ENCODE measurements at places on chromosomes 16 and 17.

- DNase-seq = no peak
These were observed 88.6 kb downstream of the ABR start for GRCh38 chr17:1091190-1091534.

DNA sequence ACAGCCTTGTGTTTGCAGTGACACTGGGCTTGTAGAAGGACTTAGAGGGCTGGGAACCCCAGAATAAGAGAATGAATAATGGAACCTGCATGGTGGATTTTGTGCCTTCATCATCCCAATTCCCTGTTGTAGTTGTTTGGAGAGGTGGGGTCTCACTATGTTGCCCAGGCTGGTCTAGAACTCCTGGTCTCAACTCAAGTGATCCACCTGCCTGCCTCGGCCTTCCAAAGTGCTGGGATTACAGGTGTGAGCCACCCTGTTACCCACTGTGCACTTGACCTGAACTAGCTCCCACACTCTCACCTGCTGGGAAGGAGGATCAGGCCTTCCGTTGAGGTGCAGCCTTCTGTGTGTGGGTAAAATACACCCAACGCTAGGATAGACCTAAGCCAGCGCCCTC lies 55.4 kb downstream of the RAP1GAP2 start:
- DNase-seq = no peak

GRCh38 chr17:72403713-72404209 lies 282.9 kb downstream of the SOX9 start:
- DNase-seq = no peak

DNA sequence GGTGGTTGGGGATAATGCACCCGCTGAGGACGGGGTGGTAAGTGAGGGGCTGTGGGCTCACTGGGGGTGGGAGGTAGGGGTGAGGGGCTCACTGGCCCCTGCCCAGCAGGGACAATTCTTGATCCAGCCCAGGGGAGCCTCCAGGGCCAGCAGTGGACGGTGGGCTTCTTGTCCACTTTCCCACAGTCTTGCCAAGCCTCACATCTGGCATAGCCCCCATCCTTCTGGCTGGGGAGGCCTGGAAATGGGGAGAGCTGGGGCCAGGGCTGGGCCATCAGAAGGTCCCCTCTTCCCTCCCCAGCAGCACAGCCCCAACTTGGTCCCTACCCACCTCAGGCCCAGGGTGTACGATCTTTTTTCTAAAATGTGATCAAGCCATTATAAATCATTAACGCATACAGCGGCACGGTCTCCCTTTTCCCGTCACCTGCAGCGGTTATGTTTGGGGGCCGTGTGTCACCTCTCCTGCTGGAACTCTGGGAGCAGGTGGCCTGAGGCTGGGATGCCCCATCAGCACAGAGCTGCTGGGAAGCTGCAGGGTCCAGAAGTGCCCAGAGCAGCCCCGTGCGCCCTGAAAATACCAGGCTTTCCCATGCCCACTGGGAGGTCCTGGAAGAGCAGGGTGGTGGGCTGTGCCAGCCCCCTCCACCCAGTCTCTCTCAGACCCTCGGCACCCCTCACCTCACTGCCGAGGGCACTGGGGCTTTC lies 7.2 kb upstream of the SETD6 start:
- no peak for DNase-seq

GRCh38 chr16:79756571-79756970 lies 156.0 kb upstream of the MAF start:
- no peak for DNase-seq

DNA sequence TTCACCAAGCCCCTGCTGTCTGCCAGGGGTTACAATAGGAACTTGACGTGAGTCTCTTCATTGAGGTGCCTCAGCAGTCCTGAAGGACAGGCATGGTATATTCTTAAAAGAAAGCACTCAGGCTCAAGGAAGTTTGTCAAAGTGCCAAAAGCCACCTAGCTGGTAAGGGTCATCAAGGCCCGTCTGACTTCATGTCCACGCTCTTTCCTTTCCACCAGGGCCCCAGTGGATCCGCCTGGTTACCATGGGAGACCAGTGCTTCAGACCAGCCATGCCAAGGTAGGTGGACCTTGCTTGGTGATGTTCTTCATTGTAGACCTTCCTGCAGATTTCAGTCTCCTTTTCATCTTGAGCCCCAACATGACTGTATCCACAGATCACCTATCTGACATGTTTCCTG lies 27.6 kb upstream of the CCL1 start:
- DNase-seq = no peak

DNA sequence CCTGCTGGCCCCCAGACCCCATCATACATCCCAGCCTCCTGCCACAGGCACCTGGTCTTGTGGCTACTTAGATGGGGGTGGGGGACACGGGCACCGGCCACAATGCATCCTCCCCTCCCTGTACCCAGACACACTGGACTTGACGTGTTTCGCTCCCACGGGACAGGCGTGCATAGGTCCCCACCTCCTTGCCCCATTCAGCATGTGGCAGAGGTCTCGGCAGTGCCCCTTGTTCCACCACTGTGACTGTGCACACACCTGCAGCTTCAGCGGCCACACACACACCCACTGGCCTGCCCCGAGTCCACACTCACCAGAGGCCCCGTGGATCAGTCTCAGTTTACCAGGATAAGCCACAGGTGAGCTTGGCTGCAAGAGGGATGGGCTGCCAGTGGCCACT lies 109.6 kb downstream of the ENGASE start:
- no peak for DNase-seq

DNA sequence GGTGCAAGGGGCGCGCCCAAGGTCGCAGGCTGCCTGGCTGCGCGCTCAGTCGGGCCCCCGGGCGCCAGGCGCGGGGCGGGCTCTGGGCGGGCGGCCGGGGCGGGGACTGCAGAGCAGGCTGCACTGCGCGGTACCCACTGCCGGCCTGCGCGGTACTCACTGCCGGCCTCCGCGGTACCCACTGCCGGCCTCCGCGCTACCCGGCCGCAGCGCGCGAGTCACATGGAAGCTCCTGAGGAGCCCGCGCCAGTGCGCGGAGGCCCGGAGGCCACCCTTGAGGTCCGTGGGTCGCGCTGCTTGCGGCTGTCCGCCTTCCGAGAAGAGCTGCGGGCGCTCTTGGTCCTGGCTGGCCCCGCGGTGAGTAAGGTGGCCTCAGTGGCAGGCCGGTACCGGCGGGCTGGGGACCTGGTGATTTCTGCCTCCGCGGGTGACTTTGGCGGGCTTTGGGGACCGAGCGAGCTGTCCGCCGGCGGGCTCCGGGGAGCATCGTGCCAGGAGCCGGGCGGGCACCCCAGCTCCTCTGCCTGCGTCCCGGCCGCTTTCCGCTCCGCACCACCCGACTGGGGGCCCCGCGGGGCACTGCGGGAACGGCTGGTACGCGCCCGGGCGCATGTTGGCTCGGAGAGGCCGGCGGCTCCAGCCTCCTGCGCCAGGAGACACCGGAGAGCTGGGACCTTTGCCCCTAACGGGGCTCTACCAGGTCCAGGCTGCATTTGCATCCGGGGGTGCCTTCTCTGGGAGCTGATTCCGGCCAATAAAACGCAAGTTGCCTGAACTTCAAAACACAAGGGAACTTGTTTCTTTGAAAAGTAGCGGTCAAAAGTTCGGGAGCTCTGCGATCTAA lies at the start of gene SLC47A1:
Gene SLC47A1, plus strand, starts transcription at position 137 of the 844 bp plus-strand sequence. Its CDS starts 86 bp downstream, at position 223.
- no peak for DNase-seq

GRCh38 chr17:19646788-19647696 lies 1.5 kb upstream of the ALDH3A2 start:
- DNase-seq = no peak

GRCh38 chr17:62064791-62065563 lies at the start of gene MED13:
Gene MED13, minus strand, starts transcription at chr17:62065278. Its CDS starts 73 bp downstream, at chr17:62065205.
- peak; percentile 39 for DNase-seq

DNA sequence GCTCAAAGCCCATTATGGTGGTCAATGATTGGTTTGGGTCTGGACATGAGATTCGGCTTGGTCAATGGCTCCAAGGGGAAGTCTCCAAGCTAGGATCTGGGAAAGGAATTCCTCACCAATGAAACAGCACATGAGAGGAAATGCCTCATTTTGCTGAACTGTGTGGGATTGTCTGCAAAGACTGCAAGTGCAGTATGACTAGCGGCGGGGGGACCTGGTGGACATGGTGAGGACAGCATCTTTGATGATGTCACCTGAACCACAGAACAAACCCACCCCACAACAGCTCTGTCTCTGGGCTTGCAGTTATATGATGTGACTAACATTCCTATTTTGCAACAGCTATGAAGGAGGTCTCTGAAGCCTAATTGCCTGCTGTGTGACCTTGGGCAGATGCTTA lies 50.6 kb upstream of the NKD1 start:
- DNase-seq = no peak

GRCh38 chr17:792277-792676 lies 10.1 kb downstream of the MRM3 start:
- DNase-seq = no peak

DNA sequence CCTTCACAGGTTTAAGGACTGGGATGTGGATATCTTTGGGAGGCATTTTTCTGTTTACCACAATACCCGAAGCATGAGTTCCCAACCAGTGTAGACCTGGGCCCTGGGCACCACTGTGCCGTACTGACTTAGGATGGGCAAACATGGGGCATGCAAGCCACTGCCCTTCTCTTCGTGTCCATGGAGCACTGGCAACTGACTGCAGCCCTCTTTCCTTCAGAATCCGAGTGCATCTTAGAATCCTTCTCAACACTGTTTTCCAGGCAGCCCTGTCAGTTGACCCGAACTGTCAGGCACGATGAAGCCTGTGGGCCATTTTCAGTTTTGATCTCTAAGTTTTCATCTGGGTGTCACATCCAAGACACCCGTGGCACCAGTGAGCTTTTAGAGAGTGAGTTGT lies 59.2 kb downstream of the SHISA6 start:
- no peak for DNase-seq

GRCh38 chr16:81449899-81450608 lies 5.4 kb downstream of the CMIP start:
- no peak for DNase-seq

GRCh38 chr16:78198288-78198687 lies 98.8 kb downstream of the WWOX start:
- no peak for DNase-seq

DNA sequence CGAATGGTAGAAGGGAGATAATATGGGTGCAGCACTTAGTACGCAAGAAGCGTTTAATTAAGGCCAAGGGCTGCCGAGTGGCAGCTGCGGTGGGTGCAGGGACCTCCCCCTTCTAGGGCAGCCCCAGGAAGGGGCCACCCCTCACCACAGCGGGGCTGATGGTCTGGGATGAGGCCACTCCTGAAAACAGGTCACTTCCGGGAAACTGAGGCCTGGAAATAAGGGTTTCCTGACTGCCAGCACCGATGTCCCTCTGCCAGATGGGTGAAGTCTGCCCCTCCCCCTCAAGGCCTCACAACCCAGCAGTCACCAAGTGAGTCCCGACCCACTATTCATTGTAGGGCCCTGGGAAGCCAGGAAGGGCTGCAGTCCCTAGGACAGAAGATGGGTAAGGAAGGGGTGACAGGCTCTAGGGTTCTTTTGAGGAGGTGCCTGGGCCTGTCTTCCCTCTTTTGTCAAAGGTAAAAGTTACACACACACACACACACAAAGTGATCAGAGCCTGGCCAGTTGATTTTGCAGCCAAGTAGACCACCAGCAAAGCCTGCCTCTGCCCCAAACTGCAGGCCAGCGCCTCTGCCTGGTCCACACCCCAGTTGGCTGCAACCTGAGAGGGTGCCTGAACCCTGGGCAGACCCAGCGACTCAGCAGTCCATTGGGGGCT lies 12.5 kb downstream of the SREBF1 start:
- DNase-seq = no peak

DNA sequence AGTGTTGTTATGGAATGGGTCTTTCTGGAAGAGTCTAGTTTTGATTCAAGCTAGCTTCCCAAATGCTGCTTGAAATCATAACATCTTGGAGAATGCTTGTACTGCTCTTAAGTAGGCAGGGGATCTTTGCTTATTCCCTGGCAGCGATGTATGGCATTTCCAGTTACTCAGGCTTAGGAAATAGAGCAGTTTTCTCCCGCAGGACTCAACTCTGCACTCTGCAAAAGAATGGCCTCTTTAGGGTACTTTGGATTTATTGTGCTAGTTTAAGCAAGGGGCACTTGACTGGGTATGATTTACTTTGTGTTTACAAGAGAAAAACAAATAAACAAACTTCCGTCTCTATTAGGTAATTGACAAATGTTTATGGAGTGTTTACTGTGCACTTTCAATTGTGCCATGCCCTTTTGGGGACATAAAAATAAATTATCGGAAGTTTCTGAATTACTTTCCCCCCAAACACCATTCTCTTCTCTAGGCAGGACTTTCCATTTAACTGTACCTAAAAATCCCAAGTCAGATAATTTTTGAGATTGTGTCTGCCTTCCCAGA lies 164.0 kb downstream of the MAP2K6 start:
- DNase-seq = no peak

- DNase-seq = no peak
These were observed 25.2 kb upstream of the SMPD3 start for GRCh38 chr16:68473358-68474070.

DNA sequence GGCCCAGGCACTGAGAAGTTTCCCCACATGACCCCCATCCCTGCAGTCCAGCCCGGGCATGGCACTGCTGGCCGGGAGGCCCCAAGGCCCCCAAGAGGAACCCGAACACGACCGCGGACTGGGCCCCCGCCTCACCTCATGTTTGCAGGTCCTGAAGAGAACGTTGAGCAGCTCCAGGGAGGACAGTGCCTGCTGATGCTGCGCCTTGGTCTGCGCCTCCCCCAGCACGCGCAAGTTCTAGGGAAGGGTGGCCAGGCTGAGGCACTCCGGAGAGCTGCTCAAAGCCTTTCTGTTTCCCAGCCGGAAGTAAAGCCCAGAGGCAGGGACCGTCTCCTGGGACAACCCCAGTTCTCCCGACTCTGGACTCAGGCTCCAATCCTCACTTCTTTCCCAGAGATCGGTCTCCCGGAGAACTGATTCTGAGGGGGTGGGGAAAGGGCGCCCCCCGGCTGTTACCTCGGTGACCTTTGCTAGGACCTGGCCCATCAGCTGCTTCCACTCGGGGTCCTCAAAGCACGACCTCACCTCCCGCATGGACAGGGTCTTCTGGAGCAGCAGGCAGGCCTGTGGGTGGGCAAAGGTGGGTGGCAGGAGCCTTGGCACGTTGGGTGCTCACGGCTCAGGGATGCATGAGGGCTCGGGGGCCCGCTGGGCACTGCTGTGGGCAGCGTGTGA lies 13.7 kb downstream of the MYBBP1A start:
- DNase-seq = no peak

- DNase-seq = peak; percentile 68
These were observed at the start of gene ABCA8 for GRCh38 chr17:68955181-68955841. Gene ABCA8, minus strand, starts transcription at chr17:68955392. Its CDS starts 13,358 bp downstream, at chr17:68942034.

DNA sequence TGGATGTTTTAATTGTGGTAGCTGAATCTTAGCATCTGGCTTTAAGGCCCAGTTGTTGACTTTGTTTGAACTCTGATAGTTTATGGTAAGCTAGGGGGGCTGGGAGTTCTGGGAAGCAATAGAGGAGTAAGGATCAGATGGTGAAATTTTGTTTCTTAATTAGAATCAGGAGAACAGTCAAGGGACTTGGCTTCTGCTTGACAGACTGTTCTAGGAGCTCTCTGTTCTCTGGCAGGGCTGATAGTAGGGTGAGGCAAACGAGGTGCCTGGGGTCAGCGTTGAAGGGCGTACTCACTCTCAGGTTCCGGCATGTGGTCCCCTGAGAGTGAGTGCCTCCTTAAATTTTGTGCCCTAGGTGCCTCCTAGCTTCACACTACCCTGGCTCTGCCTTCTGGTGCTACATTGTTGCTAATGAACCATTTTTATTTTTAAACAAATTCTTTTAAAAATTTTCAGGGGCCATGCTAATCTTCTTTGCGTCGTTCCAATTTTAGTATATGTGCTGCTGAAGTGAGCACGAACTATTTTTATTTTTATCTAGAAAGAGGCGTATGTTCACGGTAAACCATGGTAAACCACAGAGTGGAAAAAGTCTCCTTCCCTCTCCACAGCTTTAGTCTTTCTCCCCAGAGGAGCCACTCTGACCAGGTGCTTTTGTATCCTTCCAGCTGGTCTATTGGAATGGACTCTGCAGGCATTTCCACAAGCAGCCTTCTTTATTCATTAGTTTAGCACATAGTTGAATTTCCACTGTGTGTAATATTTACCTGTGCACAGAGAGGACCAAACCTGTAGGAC lies 19.7 kb downstream of the SLC7A6 start:
- DNase-seq = no peak

Data from muscle of arm (tissue), 14 donors.